ENCODE measurements at places on chromosomes 5 and 9.

GRCh38 chr5:127870914-127871313 lies 167.7 kb downstream of the CCDC192 start:
- DNase-seq = no peak

GRCh38 chr9:19939734-19940278 lies 151.0 kb upstream of the SLC24A2 start:
- DNase-seq = no peak

DNA sequence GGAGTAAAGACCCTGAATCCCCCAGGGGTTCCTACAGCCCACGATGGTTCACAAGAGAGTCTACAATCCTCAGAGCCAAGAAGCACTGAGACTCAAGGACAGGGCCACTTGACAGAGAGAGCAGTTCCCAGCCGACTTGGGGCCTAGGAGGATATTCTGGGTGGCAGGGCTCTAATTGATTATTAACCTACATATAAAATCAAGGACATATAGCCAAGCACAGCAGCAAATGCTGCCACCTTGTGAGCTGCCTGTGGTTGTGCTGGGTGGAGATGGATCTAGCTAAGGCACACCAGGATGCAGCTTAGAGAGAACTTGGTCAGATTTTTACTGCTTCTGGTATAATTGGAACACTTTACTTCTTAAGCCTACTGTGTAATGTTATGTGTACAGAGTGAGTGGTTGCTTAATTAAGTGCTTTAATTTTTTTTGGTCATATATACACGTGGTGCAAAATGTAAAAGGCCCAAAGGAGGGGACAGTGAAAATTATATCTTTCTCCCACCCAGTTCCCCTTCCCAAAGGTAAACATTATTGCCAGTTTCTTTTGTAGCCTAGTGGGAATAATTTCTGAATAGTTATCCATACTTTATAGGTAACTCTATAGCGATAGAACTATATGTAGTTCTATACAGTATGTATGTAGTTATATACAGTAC lies 78.8 kb downstream of the F2RL2 start:
- no peak for DNase-seq

DNA sequence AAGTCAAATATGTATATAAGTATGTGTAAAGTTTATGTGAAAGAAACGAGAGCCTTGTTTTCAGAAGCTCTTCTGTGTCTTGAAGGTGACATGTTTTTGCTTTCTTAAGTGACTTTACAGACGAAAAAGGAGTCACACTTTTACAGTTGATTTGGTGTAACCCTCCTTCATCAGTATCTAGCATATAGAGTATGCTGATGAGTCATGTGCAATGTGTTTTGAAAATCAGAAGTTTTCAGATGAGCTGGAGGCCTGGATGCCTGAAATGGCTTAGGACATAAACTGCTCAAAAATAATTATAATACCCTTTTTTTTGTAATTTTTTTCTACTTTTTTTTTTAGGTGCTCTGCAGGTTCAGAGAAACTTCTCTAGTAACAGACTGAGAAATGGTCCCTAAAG lies 209.5 kb downstream of the CD180 start:
- DNase-seq = no peak

DNA sequence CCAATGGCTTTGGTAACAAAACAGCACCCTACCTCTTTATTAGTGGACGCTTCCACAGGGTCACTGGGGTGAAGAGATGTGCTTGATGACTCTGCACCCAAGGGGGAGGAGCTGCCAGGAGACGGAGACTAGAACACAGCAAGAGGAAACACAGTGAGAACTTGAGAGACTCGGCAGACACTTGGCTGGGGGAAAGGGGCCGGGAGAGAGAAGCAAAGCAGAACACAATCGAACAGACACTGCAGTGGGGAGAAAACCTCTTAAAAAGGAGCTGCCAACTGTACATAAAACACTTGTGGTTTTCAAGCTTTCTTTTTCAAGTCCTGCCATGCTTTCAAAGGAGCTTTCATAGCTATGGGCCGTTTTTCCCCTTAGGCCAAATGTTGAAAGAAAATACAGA lies 151.0 kb downstream of the ENTREP1 start:
- no peak for DNase-seq

DNA sequence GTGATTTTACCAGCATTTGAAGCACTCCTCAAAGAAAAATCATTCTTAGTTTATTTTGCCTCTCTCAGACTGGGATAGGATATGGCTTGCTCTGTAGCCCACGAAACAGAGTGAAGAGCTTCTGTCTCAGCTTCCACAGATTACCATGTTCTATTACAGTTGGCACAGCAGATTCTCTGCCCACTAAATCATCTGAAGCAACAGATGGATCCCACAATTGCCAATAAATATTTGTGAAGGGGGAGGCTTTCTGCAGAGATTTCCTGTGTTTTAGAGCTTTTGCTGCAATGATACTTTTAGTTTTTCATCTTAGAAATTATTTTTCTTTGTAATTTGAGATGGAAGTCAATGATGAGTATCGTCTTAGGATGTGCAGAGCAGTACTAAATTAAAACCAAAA lies 12.3 kb upstream of the MAP3K1 start:
- DNase-seq = no peak

DNA sequence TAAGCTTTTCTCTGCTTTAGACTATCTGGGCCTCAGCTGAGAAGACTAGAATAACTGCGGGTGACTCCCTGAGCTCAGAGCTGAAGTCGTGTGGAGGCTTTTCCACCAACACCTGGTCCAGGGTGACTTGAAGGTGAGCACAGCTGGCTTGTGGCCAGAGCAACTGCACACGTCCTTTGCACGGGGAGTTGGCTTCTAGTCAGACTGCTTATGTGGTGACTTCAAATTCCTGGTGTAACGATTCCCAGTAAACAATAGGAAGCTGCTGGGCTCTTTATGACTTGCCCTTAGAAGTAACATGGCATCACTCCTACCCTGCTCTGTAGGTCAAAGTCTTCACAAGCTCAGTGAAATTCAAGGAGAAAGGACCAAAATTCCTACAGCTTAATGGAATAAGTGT lies 800.6 kb upstream of the CDH6 start:
- DNase-seq = no peak

DNA sequence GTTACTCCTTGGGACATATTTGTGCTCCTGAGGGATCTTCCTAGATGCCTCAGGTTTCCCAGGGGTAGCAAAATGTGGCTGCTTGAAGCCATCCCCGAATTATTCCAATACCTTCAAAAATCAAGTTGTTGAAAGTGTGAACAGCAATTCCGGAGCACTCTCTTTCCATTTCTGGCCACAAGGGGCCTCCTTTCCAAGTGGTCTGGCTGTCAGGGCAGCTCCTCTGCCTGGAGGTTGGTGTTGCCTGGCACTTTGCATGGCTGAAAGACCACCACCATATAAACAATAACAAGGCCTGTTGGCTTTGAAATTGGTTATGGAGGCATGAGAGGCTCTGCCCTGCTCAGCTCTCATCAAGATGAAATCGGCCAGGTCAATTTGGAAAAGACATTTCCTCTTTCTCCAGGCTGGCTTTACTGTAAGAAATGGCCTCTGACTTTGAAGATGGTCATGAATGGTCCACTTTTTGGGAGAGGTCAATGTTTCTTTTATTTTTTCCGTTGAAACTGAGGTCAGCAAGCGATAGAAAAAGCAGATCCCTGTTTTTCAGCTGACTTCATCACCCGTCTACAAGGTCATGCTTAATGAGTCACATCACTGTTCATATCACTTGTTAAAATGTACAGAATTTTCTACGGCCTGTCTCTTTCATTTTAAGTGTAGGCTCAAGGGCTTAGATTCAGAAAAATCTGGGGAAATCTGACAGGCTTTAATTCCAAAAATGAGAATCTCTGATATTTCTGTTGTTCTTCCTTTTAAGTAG lies 481.1 kb upstream of the ZNF608 start:
- no peak for DNase-seq

DNA sequence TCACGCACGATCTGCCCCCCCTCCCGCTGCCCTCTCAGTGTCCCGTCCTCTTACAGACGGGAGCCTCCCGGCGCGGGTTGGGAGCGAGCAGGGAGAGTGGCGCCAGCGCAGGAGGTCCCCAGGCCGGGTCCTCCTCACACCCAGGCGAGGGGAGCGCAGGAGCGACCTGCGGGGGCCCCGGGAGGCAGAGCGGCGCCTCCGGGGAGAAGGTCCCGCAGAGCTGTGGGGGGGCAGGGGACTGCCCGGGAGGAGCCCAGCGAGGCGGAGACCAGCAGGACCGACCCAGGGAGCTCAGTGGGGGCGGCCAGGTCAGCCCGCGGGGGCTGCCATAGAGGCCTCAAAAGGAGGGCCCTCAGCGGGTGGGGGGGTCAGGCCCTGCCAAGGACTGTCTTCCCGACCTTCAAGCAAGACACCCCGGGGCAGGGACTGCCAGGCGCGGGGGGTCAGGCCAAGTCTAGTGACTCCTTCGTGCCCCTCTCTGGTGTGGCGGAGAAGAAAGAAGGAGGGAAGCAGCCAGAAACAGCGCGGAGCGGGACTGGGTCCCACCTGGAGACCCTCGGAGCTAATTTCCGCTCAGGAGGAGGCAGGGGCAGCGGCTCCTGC lies 123.3 kb upstream of the ERCC6L2 start:
- no peak for DNase-seq

DNA sequence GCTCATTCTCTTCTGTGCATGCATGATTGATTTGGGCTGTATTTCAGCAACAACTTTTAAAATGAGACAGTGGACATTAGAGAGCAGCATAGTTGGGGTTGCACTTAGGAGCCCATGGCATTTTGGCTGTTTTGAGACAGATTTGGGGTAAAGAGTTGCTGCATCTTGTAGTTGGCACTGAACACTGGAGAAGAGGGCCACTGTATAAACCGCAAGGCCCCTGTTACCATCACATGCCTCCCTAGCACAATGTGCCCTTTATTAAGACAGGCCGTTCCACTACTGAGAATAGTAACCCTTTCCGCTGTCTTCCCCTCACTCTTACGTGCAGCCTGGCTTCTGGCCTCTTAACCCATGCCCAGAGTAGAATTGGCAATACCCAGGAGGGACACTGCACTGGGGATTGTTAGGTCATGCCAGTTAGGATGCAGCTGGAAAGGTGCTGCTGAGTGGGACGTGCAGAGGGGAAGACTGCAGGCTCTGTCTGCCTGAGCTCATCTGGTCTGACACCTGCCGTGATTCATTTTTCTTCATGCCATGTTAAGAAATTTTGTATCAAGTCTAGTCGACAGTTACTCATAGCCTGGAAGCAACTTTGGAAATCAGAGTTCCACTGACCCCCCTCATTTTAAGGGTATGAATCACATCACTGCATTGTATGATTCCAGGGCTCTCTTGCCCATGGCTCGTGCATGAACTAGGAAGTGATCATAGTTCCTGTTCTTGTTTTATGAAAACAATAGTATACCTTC lies 146.9 kb upstream of the DMRT1 start:
- no peak for DNase-seq

- no peak for DNase-seq
Observed at GRCh38 chr5:127725673-127726072, 22.5 kb downstream of the CCDC192 start.

GRCh38 chr9:22452415-22453010 lies 5.9 kb downstream of the DMRTA1 start:
- DNase-seq = no peak

DNA sequence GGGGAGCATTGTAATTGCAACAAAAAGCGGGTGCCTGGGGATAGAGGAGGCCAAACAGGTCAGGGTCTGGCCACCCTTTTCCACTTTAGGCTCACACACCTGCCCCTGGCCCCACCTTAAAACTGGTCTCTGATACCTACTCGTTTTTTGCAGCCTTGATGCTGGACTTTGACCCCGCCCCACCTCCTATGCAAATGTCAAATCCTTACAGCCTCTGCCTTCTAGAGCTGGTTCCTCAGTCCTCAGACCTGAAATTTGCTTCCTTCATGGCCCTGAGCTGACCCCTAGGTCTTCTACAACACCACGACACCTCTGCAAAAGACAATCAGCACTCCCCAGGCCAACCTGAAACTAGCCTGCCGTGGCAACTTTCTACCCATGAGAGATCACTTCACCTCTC lies 37.7 kb downstream of the SMIM23 start:
- DNase-seq = no peak

DNA sequence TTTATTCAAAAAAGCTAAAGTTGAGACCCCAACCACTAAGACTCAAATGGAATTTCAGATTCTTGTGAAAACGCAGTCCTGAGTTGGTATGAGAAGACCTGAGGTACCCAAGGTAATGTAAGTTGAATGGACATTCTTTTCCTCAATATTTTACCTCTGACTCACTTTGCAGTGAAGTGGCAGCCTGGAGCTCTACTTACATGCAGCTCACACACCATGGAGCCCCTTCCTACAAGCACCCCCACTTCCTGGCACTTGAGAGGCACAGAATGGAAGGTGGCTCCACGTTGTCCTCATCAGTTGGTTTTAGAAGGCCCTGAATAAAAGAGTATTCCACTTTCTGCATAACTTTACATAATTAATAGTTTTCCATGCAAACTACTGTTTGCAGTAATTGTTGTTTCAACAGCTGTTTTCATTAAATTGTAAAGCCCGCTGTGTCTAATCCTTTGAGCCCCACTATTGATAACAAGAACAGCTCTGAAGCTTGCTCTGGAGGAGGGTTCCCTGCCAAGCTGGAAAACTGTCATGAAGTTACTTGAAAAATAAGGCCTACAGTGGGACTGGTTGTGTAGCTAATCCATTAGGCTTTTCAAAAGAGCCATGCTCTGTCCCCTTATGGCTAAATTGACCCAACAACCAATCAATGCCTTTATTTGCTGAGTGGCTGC lies 102.2 kb upstream of the SPATA31D4 start:
- no peak for DNase-seq

GRCh38 chr5:168128111-168128510 lies 163.3 kb upstream of the WWC1 start:
- no peak for DNase-seq

DNA sequence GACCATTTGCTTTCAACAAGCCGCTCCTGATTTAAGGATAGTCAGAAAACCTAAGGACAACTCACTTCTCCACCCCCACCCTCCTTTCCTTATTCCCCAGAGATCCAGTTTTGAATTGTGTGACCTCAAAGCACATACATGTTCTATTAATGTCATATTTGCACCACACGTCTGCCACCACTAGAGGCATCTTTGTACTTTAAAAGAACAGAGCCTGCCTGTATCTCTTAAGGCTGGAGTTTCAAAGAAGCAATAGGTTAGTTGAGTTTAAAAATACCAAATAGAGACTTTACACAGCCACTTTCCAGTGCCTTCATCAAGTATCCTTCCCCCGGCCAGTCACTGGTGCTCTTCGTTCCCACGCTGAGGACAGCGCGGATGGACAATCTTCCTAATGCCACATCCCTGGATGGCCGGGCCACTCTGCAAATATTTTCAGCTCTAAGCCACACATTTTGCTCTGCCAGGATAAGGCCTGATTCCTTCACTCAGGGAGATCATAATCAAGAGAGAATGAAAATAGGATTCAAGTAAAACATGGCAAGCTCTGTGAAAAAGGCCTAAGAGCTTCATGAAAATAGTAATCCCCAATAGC lies 146.3 kb downstream of the SNCAIP start:
- no peak for DNase-seq

Data from stimulated activated CD8-positive, alpha-beta memory T cell treated with anti-CD3 and anti-CD28 coated beads, Interleukin-15, amount 100 ng/mL, for 24 hours (primary cell).